ENCODE measurements at places on chromosomes 12 and 14.

DNA sequence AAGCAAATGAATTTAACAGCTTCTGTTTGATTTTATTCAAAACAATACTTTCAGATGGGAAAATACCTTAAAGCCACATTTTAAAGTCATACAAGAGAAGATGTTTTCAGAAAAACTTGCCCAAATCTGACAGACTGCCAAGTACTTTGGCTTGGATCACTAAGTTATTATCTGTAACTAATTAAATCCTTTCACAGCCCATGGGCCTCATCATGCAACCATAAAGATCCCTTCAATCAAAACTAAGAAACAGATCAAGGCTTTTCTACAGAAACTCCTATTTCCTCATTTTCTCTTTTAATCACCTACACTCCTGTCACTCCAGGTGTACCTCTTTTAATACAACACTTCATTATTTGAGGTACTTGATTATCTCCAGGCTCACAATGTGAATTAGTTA lies 28.1 kb downstream of the BLTP3B start:
- no peak for ATAC-seq

DNA sequence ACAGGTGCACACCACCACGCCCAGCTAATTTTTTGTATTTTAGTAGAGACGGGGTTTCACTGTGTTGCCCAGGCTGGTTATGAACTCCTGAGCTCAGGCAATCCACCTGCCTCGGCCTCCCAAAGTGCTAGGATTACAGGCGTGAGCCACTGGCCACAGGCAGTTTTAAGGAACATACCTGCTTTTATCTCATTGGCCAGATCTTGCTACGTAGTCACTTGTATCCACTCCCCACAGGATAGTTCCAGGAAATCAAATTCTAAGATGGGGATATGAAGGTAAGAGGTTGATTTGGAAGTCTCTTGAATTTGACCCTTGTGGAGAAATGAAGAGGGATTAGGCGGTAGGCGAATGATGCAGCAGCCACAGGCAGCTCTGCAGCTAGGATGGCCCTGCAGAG lies 8.8 kb upstream of the PLEKHG6 start:
- ATAC-seq = no peak

DNA sequence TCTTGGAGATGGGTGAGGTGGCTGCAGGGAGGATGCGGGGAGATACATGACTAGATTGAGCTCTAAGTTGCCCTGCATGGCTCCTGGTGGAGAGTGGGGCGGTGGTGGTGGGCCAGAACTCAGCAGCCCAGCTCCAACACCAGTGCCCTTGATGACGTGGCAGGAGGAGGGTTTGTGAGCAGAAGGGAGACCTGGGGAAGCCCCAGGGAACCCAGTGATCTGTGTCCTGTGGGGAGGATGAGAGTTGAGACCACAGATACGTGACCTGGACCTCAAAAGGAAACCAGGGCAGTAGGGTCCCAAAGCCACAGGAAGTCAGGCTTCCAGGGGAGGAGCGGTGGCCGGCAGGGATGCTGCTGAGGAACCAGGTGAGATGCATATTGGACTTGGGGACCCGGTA lies 989.1 kb upstream of the TMEM132C start:
- peak; percentile 47 for ATAC-seq

GRCh38 chr12:72448089-72448488 lies 175.9 kb downstream of the TRHDE start:
- ATAC-seq = no peak

- ATAC-seq = no peak
Measured at GRCh38 chr12:68499616-68500015, 111.1 kb upstream of the RAP1B start.

GRCh38 chr12:31989571-31990362 lies 30.6 kb downstream of the RESF1 start:
- ATAC-seq = peak; percentile 49

GRCh38 chr12:116657921-116658495 lies 79.9 kb downstream of the SPRING1 start:
- no peak for ATAC-seq

GRCh38 chr12:26274441-26275312 lies 79.3 kb downstream of the SSPN start:
- ATAC-seq = peak; percentile 99

DNA sequence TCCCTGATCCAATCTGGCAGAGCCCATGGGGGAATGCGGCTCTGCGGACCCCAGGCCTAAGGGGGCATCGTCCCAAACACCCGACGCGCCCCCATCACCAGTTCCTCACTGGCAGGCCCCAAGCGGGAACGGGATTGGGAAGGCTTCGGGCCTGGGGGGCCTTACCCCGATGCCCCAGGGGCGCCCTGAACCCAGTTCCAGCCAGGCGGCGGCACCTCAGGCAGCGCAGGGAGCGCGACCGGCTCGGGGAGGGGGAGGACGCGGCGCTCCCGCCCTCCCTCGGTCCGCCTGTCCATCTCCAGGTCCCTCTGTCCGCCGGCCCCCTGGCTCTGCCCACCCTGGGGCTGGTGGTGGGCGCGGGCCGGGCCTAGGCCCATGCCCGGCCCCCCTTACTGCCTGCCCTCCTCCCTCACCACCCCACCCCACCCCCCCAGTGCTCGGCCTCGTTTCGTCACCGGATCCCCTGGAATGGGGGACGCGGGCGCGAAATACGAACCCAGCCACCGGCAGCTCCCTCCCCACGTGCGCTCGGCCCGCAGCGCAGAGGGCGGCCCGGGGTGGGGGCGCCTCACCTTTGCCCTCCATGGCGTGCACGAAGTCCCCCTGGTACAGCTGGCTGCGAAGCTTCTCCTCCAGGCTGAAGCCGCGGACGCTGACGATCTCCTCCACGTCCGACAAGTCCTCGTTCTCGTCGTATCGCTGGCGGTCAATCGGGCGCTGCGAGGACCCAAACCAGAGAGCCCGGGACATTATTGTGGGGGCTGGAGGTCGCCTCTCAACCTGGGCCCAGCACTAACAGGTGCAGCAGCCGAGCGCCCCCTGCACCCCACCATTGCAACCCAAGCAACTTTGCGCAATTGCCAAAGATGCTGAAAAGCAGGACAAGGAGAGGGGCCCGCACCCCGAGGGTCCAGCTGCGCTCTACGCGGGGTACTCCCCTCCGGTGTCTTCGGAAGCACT lies 2.3 kb downstream of the KDM2B start:
- ATAC-seq = no peak

DNA sequence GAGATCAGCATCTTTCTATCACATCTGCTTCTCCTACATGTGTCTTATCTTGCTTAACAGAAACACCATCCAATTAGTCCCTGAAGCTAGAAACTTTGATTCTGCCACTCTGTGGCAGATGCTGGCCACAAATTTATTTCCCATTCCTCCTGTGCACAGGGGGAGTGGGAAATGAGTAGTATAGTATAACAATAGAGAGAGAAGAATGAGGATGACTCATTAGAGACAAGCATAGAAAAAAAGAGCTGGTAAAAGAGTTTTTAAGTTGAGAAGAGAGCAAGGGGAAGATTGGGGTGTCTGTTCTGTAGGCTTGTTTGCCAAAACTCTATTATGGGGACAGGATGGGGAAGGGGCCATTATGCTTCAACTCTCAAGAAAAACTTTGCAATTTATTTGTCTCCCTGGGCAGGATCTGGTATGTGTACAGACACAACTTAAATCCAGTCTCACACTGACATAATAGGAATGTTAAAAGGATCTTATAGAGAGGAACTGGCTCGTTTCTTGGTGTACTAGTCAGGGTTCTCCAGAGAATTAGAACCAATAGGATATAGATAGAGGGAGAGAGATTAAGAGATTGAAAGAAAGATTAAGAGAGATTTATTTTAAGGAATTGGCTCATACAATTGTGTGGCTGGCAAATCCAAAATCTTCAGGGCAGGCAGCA lies 142.6 kb upstream of the CPSF6 start:
- peak; percentile 39 for ATAC-seq

- no peak for ATAC-seq
Measured at GRCh38 chr12:20646239-20646827, 48.8 kb upstream of the SLCO1C1 start.

GRCh38 chr12:116639765-116640164 lies 80.6 kb downstream of the MAP1LC3B2 start:
- no peak for ATAC-seq

DNA sequence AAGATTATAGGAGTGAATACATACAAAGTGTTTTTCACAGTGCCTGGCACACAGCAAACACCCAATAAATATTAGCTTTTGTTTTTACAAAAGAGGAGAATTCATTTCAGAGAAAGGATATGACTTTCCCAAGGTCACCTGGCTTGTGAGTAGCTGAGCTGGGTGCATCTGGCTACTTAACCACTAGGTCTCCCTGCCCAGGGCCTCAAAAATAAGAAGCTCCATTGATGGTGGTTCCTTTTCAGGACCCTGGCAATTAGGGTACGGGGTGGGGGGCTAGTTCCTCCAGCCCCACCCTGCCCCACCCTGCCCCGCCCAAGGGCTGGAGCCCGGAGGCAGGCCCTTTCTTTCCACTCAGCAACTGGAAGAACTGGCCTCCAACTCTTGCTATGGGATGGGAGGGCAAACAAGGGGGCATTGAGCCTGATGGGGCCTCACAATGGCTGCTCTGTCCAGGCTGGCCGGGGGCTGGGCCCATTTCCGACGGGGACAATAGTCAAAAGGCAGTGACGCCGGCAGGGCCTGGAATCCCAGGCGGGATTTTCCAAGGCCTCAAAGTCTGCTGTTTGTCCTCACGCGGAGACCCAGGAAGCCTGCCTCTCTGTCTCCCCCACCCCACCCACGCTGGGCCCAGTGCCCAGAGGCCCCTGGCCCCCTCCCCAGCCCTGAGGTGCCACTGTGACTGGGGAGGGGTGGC lies 8.2 kb upstream of the ATG101 start:
- ATAC-seq = no peak

DNA sequence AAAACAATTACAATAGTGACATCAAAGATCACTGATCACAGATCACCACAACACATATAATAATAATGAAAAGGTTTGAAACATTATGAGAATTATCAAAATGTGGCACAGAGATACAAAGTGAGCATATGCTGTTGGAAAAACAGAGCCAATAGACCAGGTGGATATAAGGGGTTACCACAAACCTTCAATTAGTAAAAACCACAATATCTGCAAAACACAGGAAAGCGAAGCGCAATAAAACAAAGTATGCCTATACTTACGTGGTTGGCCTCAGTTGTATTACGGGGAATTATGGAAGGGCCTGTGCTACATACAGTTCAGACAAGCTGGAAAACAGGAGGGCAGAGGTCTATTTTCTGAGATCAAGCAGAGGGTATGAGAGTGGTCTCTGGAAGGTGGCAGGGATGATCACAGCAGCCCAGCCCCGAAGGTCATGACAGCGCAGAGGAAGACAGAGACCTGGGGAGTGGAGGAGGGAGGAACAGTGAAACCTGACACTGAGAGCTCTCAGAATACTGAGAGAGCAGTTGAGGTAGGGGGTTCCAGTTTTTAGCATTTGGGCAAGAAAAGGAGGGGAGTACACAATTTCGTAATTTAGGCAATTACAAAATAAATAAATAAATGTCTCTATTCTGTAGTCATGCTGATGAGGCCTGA lies 41.3 kb downstream of the IFNG start:
- ATAC-seq = no peak
